ENCODE measurements at places on chromosomes 7 and 10. TPM values are rescaled to one million over a fixed set of nuclear protein-coding genes. Genes with fewer than 3 reads are reported as not detected.

CPA4 gene
- total RNA-seq, result not detected

SPAM1 gene
- total RNA-seq, result not detected

NKX2-3 gene
- total RNA-seq, result not detected

SYT15 gene
- 0.50 TPM for total RNA-seq

ELOVL3 gene
- not detected for total RNA-seq

NPFFR1 gene
- total RNA-seq, result not detected

PGAM2 gene
- total RNA-seq, result 0.34 TPM

TMEM236 gene
- total RNA-seq, result 0.04 TPM

EN2 gene
- total RNA-seq, result not detected

GBX1 gene
- total RNA-seq, result not detected

OR6V1 gene
- total RNA-seq, result not detected

ST8SIA6 gene
- total RNA-seq, result not detected

PON1 gene
- total RNA-seq, result not detected

SFRP4 gene
- not detected for total RNA-seq

AVPI1 gene
- 3.2 TPM for total RNA-seq

ATOH7 gene
- total RNA-seq, result not detected

VSTM4 gene
- not detected for total RNA-seq

ZNF727 gene
- 0.58 TPM for total RNA-seq

FAM180A gene
- not detected for total RNA-seq

DDX21 gene
- total RNA-seq, result 306 TPM

PITX3 gene
- total RNA-seq, result 0.31 TPM

Measured in activated naive CD8-positive, alpha-beta T cell treated with anti-CD3 and anti-CD28 coated beads for 36 hours (primary cell).